SK-N-SH treated with all-trans-retinoic acid at 6 μM for 48 hours (cell line): ENCODE measurements at places on chromosomes 16 and 17.

DNA sequence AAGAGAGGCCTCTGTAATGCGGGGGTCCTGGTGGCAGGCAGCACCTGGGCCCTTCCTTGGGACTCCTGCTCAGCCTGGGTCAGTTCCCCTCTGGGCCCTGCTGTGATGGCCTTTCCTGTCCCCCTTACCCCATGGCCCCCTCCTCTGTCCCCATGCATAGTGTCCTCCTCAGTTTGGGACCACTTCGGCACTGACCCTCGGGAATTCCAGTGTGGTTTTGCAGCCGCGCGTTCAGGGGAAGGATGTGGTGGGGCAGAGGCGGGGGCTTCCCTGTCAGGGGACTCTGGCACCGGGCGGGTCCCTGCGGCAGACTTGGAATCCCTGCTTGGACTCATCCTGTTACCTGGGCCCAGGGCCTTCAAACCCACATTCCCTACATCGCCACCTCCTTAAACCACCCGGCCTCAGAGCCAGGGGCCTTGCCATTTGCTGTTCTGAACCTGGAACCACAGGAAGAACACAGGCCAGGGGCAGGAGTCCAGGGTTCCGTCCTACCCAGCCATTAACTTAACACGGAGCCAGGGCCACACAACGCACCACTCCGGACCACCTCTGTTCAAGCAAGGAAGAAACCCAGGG is 31.4 kb upstream of the EIF1 start:
- ATAC-seq: no peak

DNA sequence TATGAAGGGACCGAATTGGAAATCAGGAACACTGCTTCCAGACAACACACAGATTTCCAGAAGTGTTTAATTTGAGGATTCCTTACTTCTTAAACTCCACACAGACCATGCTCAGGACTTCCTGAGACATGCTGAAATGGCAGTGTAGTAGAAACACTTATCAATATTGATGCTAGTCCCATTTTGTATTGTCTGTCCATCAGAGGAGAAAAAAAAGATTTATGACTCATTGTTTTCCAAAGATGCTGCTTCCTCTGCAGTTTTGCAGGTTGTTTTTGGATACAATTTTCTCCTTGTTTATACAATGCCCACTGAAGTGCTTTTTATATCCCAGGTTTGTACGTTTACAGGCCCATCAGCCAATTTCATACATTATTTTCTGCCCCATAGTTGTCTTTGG is 68.3 kb upstream of the TANC2 start:
- ATAC-seq: no peak

DNA sequence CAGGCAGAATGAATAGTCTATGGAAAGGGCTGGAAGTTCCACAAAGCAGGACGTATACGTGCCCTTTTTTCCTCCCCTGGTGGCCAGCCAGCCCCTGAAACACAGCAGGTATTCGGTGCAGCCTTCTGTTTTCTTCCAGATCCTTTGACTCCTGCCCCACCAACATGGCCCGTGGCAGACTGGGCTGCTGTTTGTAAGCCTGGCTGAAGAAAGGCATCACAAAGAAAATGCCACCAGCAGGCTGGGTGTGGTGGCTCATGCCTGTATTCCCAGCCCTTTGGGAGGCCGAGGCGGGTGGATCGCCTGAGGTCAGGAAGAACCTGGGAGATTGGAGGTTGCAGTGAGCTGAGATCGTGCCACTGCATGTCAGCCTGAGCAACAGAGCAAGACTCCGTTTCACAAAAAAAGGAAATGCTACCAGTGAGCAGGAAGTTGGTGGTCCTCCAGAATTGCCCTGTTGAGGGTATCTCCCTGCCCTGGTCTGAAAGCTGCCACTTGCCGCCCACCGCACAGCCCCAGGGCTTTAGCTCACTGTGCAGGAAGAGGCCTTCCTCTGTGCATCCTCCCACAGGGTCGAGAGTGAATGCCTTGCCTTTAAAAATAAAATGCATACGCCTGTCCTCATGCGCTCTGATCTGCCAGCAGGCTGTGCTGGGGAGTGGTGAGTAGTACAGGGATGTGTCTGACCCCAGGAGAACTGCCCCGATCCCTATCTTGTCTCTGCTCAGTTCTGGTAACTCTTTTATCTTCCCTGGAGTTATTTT is 587.7 kb downstream of the MAF start:
- no peak for ATAC-seq

DNA sequence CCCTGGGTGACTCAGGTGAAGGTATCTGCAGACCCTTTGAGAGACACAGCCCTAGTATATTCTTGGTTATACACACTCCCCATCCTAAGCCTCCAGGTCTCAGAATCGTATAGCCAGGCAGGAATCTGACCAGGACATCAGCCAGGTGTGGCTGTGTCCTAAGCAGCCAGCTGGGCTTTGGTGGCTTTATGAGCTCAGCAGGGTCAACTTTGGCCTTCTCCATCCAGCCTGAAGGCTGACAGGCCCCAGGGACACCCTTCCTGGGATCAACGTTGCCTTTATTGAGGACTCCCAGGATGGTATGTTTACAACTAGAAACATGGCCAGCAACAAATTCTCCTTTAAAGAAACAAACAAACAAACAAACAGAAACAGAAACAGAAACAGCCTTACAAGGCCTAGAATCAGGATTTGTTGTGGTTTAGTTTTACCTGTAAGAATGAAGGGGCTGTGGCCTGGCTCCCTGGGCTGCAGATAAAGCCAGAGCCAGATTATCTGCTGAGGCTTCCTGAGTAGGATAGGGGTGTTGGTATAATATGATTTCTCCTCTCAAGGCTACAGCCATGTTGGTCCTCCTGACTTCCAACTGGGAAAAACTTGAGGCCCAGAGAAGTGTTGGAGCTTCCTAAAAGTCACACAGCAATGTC is 8.5 kb downstream of the KIF19 start:
- no peak for ATAC-seq

DNA sequence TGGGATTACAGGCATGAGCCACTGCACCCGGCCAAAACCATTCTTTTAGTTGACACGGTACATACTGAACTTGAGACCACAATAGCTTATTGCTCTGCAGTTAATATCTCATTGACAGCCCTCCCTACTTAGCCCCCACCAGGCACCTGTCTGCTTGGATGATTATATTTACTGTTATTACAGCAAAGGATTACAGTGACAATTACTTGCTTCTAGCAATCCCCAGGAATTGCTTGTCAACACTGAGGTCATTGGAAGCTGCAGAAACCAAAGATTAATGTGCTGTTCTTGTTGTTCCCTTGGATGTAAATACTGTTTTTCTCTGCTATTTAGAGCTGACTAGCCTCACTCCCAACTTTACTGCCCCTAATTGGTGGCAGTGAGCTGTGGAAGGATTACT is 211.2 kb downstream of the LGALS9B start:
- ATAC-seq: no peak

DNA sequence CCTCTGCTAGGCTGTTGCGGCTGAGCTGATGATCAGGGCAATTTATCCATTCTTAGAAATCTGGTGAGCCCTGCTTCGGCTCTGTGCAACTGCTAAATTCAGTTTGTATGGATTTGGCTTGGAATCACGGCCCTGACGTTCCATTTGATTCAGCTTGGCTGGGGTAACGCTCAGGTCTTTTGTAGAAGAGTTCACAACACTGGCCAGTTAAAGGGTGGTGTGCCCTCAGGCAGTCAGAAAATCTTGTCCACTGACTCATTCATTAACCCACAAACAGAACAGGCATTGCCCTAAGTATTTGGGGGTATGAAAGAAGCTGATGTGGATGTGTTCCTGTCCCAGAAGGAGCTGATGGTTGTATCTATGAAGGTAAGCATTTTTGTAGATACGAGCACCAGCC is 53.9 kb downstream of the GNAO1 start:
- ATAC-seq: no peak

GRCh38 chr17:75380750-75381149 is 24.7 kb downstream of the GRB2 start:
- ATAC-seq: no peak; the same call in 1 of the 3 replicates

DNA sequence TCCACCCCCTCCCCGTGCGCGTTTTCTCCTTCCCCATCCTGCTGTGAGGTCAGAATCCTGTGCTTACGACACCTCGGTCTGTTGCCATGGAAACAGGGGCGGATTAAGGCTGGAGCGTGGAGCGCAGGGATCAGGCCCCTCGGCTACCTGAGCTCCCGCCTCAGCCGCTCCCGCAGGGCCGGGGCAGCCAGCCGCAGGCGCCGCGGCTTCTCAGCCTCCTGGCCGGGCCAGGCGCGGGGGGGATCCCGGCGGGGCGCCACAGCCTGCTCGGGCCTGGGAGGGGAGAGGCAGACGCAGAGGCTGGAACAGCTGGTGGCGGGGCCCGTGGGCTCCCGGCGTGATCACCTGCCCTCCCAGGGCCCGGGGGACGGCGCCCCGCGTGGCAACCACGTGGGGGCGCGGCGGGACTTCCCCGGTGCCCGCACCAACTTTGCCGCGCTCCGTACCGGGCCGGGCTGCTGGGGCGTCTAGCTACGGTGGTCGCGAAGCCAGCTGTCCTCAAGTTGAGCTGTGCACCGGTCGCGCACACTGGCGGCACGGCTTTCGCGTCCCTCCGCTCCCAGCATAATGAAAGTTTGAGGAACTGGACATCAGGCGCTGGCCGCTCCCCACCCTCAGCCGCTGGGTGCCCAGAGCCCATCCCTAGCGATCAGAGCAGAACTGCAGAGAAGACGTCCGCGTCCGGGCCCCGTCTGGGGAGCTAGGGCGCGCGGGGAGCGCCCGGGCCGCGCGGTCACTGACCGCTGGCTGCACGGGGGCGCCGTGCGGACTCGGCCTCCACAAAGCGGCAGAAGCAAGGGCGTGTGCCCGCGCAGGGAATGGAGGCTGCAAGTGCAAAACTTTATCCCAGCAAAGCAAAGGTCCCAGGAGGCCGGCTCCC is 1.2 kb downstream of the RTN4RL1 start:
- ATAC-seq: 0 out of 3 replicates have a peak, but pooled peaks have one; percentile 5

GRCh38 chr16:58028541-58029070 is 3.1 kb downstream of the MMP15 start:
- ATAC-seq: no peak

GRCh38 chr17:28684963-28685362 is 23.0 kb downstream of the SUPT6H start:
- peak; percentile 49; the same call in 2 of the 3 replicates for ATAC-seq

DNA sequence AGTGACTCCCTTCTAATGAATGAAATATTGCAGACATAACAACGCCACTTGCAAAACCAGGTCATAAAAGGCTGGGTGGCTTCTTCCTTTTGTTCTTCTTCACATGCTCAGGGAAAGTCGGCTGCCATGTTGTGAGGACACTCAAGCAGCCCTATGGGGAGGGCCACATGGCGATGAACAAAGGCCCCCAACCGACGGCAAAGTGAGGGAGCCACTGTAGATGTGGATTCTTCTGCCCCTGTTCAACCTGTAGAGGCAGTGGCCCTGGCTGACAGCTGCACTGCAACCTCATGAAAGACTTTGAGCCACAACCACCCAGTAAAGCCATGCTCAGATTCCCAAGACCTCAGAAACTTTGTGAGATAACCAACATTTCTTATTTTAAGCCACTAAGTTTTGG is 203.5 kb upstream of the TNRC6C start:
- ATAC-seq: no peak

DNA sequence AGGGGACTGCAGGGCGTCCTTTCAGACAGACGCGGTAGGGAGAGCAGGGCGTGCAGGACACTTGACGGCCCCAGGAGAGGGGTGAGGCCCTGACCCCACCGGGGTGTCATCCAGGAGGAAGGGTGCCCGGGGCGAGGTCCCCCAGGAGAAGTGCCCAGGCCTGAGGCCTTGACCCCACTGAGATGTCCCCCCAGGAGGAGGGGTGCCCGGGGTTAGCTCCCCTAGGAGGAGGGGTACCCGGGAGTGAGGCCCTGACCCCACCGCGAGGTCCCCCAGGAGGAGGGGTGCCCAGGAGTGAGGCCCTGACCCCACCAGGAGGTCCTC is 27.2 kb upstream of the METRNL start:
- ATAC-seq: no peak

DNA sequence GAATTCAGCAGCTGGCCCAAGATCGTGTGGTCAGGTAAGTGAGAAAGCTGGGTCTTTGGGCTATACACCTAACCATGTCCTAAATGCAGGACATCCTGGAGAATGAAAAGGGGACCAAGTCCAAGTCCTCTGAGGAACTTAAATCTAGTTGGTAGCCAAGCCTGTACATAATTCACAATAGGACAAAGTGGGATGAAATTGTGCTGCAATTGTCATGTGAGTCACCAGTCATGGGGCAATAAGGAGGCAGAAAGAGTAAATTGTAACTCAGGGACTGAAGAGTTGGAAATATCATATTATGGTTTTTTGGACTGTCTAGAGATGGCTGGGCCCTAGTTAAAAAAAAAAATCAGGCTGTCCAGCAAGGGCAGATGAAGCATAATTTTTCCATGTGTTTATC is 202.6 kb downstream of the CYLD start:
- ATAC-seq: no peak

GRCh38 chr17:31096106-31096436 is 1.3 kb downstream of the NF1 start:
- ATAC-seq: peak; percentile 15; the same call in 1 of the 3 replicates

DNA sequence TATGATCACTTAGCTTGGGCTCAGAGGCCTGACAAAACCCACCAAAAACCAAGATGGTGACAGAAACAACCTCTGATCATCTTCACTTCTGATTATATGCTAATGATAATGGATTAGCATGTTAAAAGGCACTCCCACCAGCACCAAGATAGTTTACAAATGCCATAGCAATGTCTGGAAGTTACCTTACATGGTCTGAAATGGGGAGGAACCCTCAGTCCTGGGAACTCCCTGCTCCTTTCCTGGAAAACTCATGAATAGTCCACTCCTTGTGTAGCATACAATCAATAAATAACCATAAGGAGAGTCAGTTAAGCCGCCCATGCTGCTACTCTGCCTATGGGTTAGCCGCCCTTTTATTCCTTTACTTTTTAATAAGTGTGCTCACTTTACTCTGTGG is 120.0 kb upstream of the HS3ST4 start:
- ATAC-seq: no peak

- no peak for ATAC-seq
Measured at GRCh38 chr16:19649980-19650379, 68.0 kb downstream of the KNOP1 start.

- no peak for ATAC-seq
Measured at GRCh38 chr16:23345237-23345636, 43.1 kb downstream of the SCNN1B start.

- ATAC-seq: no peak
Measured at GRCh38 chr17:6695565-6695964, 17.6 kb downstream of the SLC13A5 start.

- no peak; the same call in 2 of the 3 replicates for ATAC-seq
Measured at GRCh38 chr17:11996722-11997146, 541 bp downstream of the ZNF18 start.

GRCh38 chr16:104928-105327 is 26.9 kb downstream of the MPG start:
- no peak for ATAC-seq

- peak; percentile 77 for ATAC-seq
Measured at GRCh38 chr17:65561452-65562205, at the start of gene AXIN2. Gene AXIN2 (minus strand): TSS chr17:65561648. CDS start chr17:65558620, 3,028 bp downstream.
